Panc1 (cell line): ENCODE measurements at places on chromosomes 2 and 18.

- peak; percentile 82 for DNase-seq
These were observed at the start of gene NUP35 for GRCh38 chr2:183124222-183124956. Gene NUP35 (plus strand): TSS chr2:183124443. CDS start chr2:183124458, 15 bp downstream.

- no peak for DNase-seq
These were observed 1.3 kb downstream of the HS1BP3 start for GRCh38 chr2:20649576-20649975.

GRCh38 chr2:132460781-132461180, 44.2 kb downstream of the GPR39 start:
- DNase-seq, result no peak

DNA sequence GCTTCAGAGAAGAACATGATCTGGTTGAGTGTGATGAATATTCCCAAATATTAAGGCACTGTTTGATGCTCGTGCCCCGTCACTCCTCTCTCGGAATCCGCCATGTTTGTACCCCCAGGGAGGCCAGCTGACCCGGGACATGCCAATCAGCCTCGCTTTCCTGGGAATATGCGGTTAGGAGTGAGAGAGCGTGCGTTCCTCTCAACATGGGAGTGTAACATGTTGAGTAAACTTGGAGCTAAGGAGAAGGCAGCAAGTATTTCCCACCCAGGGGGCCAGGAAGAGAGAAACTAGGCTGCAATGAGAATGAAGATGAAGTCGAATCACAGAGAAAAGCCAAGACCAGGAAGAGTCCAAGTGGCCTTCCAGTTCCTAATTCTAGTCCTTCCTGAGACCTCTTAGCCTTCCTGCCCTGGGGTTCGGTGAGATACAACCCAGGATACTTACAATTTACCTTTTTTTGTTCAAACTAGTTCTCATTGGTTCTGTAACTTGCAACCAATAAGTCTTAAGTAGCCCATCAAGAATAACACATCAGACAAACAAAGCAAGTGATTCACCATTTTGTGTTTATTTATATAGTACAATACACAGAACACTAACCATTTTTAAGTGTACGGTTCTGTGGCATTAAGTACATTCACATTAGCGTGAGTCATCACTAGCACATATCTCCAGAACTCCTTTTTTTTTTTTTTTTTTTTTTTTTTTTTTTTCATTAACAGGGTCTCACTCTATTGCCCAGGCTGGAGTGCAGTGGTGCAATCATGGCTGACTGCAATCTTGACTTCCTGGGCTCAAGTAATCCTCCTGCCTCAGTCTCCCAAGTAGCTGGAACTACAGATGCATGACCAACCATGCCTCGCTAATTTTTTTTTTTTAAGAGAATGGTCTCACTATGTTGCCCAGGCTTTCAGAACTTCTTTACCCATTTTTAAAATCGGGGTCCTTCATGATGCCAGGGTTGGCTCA, 36.4 kb upstream of the SLC1A4 start:
- DNase-seq, result no peak

GRCh38 chr2:62424899-62425298, 81.1 kb downstream of the TMEM17 start:
- DNase-seq, result no peak
